A673 (cell line): ENCODE measurements at places on chromosomes 7 and 10.

DNA sequence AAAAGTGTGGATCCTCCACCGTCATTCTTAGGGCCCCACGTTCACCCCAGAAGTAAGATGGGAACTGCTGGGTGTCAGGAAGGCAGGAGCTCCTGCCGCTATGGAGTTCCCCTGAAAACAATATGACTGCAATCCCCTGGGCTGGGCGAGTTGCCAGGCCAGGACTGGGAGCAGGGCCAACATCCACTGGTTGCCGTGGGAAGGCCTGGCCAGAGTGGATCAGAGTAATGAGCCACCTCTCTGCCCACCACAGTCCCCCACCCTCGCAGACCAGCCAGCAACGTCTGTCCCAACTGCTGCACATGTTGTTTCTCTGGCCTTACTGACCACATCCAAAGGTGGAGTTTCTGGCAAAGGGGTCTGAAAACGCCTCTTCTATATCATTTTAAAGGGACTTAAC, 86.6 kb downstream of the STRA8 start:
- DNase-seq, result peak; percentile 38

DNA sequence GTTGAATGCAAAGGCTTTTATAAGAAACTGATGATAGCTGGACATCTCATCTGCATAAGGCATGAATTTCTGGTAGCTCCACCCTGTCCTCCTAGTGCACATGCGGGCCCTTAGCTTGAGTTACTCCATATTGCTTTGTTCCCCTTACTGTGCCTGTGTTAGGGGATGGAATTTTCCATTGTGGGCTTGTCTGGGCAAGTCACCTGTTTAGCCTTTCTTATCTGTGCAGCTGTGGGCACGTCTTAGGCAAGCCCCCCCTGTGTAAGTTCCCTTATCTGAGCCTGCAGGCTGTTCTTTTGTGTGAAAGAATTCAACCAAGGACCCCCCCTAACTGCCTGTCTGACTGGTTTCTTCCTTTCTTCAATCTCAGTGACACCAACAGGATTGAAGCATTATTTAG, 14.5 kb upstream of the CROT start:
- DNase-seq, result no peak

- DNase-seq, result no peak
Observed at GRCh38 chr7:8157296-8157695, 104.7 kb downstream of the ICA1 start.

- no peak for DNase-seq
Observed at GRCh38 chr10:53744746-53745145, 972.2 kb upstream of the MBL2 start.

GRCh38 chr7:111835066-111835465, 272.8 kb upstream of the IMMP2L start:
- peak; percentile 88 for DNase-seq

DNA sequence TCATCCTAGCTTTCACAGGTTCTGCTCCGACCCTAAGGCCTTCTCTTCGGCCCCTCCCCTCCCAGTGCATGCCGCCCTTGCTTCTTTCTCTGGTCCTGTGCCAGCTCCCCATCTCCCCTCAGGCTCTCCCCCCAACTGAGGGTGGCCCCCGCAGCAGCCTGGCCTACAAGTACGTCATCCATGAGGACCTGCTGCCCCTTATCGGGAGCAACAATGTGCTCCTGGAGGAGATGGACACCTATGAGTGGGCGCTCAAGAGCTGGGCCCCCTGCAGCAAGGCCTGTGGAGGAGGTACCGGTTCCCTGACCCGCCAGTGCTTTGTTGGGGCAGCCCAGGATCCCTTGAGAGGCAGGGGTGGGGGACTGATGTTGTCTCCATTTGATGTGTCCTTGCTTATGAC, 33.8 kb downstream of the TBATA start:
- no peak for DNase-seq

DNA sequence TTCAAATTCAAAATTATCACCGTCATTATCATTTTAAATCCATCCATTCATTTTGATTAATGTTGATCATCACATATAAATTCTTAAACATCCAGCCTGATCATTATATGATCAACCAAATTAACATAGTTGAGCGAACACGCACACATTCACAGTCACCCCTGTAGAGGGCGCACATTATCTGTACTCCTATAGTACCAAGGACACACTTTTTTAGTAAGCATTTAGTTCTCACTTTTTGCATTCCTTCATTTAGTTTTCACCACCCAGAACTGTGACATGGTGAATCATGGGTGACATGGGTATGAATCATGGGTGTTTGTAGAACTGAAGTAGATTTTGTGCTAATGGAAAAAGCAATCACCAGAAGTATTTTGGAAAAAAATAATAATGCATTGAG, 26.0 kb upstream of the ZNF735 start:
- DNase-seq, result no peak
